ENCODE measurements at places on chromosomes 3 and 15.

- DNase-seq, result no peak
Observed at GRCh38 chr15:31353931-31354330, 27.3 kb downstream of the KLF13 start.

GRCh38 chr15:60043744-60044435 lies 39.8 kb downstream of the FOXB1 start:
- DNase-seq, result no peak

- no peak for DNase-seq
Observed at GRCh38 chr3:166351461-166351860, 514.2 kb upstream of the BCHE start.

- DNase-seq, result no peak
Observed at GRCh38 chr15:82646250-82647044, 716 bp downstream of the CPEB1 start.

DNA sequence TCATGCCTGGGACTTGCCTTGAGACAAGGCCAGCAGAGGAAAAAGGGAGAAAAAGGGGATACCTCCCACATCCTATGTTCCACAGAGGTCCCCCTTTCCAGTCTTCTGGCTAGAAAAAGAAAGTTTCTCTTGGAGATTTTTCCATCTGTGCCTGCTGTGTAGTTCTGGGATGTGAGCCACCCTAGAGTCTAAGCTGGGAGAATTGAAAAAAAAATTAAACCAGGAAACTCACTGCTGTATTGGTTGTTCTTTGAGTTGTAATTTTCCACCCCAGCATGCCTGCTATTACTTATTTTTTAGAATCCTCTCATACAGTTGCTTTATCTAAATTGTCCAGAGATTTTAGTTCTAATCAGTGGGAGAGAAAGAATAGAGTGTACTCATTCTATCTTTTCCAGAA lies 68.4 kb downstream of the SV2B start:
- no peak for DNase-seq

DNA sequence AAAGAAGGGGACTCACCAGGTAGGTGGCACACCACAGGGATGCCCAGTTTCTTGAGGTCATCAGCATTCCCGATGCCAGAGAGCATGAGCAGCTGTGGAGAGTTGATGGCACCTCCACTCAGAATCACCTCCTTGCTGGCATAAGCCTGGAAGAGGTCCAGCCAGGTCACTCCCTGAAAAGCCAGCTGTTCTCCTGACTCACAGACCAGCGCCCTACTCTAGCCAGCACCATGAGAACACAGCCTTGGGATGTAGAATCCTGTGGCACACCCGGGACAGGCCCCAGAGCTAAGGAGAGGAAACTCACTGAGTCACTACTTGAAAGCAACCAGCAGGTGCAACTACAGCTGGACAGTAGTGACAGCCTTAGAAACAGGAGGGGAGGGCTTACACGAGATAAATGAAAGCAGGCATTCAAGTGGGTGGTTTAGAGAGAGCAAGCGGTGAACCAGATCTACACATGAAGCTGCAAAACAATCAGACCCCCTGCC lies 24.5 kb downstream of the CHDH start:
- no peak for DNase-seq

GRCh38 chr3:13088028-13089006 lies 15.1 kb upstream of the IQSEC1 start:
- DNase-seq, result no peak
